ENCODE measurements at places on chromosomes 4 and X.

- DNase-seq, result no peak
Measured at GRCh38 chrX:24877854-24878650, 137.7 kb downstream of the ARX start.

DNA sequence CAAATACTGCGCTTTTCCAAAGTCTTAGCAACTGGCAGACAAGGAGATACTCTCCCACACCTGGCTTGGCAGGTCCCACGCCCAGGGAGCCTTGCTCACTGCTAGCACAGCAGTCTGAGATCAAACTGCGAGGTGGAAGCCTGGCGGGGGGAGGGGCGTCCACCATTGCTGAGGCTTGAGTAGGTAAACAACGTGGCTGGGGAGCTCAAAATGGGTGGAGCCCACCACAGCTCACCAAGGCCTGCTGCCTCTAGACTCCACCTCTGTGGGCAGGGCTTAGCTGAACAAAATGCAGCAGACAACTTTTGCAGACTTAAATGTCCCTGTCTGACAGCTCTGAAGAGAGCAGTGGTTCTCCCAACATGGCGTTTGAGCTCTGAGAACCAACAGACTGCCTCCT, 23.0 kb upstream of the NFKB1 start:
- no peak for DNase-seq

DNA sequence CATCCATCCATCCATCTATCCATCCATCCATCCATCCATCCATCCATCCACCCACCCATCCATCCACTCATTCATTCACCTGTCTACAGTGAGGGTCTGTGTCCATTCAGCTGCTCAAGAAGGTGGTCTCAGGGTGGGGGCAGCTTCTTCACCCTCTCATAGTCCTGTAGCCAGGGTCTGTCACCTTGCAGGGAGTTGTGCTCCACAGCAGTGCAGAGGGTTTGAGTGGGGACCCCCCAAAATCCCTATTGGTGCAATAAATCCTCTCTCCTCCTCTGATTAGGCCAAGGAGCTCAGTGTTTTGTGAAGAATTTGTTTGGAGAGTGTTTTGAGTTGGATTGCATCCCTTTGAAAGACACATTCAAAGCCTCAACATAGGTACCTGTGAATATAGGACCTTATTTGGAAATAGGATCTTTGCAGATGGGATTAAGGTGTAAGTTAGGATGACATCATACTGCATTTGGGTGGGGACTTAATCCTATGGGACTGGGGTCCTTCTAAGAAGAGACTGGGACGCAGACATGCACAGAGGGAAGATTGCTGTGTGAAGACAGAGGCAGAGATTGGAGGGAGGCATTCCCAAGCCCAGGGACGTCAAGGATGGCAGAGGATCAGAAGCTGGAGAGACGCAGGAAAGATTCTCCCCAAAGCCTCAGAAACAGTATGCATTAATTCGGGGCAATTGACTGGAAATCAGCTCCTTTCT, 12.0 kb downstream of the P2RY8 start:
- no peak for DNase-seq

- no peak for DNase-seq
Measured at GRCh38 chrX:48792219-48792618, 5.8 kb downstream of the GATA1 start.

- DNase-seq, result peak; percentile 33
Measured at GRCh38 chr4:52665592-52665991, 6.5 kb upstream of the USP46 start.

- no peak for DNase-seq
Measured at GRCh38 chr4:114286262-114286810, 306.9 kb upstream of the ARSJ start.

- DNase-seq, result no peak
Measured at GRCh38 chr4:138248058-138248457, 5.9 kb upstream of the SLC7A11 start.

DNA sequence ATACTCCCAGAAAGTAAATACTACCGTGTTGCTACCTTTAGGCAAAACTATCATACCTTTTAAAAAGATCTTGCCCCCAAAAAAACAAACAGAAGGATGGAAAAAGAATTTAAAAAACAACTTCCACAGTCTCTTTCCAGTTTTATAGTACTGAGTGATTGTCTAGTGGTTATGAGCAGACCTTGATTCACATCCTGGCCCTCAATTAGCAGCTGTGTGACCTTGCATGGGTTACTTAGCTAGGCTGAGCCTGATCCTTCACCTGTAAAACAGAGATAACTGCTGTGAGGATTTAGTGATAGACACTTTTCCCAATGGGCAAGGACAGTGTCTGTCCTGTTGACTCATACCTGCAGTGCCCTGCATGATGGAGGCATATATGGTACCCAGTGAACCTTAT, 49.0 kb downstream of the SMAD1 start:
- DNase-seq, result no peak

- no peak for DNase-seq
Measured at GRCh38 chr4:135204311-135204710, 1002.7 kb upstream of the PABPC4L start.

DNA sequence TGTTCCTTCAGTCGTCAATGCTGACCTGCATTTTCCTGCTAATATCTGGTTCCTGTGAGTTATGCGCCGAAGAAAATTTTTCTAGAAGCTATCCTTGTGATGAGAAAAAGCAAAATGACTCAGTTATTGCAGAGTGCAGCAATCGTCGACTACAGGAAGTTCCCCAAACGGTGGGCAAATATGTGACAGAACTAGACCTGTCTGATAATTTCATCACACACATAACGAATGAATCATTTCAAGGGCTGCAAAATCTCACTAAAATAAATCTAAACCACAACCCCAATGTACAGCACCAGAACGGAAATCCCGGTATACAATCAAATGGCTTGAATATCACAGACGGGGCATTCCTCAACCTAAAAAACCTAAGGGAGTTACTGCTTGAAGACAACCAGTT, 12.6 kb downstream of the TLR8 start:
- DNase-seq, result peak; percentile 15

GRCh38 chr4:171849686-171850222, 36.5 kb downstream of the GALNTL6 start:
- no peak for DNase-seq

- DNase-seq, result no peak
Measured at GRCh38 chrX:12447448-12448064, 309.3 kb downstream of the FRMPD4 start.

DNA sequence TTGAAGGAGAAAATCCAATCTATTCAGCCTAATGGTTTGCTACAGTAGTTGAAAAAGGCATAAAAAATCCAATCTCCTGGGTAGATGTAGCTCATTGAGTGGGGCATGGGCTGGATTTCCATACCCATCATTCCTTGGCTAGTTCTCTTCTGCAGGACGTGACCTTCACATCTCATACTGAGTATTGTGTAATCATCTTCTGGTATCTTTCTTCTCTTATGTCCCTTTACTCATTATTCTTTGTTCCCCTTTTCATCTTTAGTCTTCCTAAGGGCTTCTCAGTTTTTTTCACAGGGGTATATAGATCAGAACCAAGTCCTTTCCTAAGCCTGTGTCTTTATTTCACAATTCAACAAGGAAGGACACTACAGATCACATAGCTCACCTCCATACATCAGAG, 727.6 kb upstream of the MAGEB2 start:
- no peak for DNase-seq

- no peak for DNase-seq
Measured at GRCh38 chr4:72582853-72583252, 13.8 kb upstream of the ADAMTS3 start.

DNA sequence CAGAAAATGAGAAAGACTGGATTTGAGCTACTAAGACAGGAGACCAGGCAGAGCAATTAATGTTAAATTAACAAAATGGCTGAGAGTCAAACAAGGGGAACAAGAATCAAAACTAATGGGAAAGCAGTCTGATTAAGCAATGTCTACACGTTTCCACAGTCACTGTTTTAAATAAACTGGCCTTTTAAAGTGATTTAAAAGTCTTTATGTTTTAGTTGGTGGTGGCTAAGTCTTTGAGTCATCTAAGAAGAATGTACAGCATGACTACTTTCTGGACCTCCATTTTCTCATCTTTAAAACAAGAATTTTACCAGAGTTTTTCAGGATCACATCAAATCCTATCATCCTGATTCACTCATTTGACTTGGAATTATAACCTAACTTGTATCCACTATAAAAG, 233.8 kb downstream of the ENOX2 start:
- no peak for DNase-seq

GRCh38 chr4:125677665-125678307, 363.0 kb downstream of the FAT4 start:
- DNase-seq, result no peak

- DNase-seq, result no peak
Measured at GRCh38 chr4:38738940-38739803, 43.6 kb downstream of the TLR10 start.

- no peak for DNase-seq
Measured at GRCh38 chrX:55357236-55357635, 92.5 kb upstream of the PAGE3 start.

DNA sequence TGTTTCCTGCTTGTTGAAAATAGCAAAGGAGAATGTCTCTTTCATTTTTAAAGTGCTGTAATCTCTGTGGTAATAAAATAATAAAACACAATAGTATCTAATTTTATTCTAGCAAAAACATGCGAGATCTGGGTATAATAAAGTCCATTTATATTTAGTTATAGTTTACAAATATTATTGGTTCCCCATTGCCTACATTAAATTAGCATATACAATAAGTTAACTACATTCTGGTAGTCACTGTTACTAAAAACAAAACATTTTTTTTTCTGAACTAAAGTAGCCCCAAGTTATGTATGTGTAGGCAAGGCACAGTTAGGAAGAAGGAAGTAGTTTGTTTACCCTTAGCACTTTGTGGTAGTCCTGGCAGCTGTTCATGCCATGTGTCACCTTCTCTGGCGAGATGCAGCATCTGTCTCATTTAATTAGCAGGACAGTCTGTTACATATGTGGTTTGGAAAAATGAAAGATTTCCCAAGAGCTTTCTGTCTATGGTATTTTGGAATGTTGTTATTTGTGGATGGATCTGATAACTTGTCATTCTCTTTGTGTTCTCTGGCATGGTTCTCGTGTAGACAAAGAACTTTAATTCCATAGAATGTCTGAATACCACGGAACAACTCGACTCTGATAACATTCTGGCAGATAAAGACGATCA, 231.3 kb upstream of the PITX2 start:
- no peak for DNase-seq

DNA sequence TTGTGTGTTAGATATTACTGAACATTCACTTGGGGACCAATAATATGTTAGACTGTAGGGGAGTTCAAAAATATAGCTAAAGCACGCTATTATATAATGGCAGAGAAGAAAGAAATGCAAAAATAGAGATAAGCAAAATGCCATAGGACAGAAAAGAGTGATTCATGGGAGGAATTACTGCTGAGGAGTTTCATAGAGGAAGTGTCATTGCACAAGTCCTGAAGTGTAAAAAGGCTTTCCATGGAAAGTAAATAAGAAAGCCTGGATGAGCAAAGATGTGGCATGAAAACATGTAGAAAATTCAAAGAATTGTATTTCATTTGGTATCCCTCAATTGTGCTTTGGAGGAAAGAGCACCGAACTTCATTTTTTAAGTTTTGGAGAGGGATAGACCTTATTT, 14.5 kb downstream of the HMGB2 start:
- DNase-seq, result no peak

DNA sequence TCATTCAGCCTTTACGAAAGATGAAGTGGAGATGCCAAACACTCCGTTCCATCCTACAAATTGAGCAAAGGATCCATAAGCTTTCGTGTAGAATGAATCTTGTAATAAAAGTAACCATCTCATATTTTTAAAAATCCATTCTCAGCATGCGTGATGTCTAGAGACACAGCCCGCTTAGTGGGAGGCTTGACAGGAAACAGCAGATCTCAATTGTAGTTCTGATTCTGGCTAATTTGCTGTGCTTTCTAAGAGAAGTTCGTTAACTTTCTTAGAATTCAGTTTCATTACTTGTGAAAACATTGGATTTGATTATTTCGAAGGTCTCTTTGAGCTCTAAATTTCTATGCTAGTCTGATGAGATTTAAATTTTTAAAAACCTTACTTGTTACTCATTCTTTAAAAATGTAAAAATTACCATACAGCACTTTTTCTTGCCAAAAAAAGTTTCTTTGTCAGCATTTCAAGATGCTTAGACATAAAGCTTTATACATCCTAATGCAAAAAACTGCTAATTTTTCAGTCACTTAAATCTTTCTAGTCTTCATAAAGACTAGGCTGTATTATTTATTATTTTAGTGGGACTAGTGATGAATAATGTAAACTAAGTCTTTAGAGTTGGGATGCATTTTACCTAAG, 66.9 kb upstream of the NEIL3 start:
- DNase-seq, result no peak

- no peak for DNase-seq
Measured at GRCh38 chr4:101801958-101802357, 11.4 kb downstream of the BANK1 start.

- no peak for DNase-seq
Measured at GRCh38 chrX:44669626-44670025, 127.0 kb upstream of the FUNDC1 start.

DNA sequence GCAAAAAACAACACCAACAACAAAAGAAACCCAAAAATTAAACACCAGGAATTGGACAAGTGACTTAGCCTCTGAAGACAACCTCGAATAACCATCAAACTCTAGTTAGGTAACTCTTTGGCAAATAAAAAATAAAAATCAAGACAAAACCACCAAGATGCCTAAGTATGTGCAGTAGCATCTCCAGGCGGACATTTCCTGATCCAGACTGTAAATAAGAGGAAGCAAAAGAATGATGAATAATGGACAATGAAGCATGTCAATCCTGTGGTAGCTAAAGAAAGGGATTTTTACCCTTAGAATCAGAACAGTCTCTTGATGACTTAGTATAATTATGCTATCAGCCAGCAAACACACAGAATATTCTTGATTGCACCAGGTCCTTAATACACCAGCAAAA, 276.7 kb upstream of the DIAPH2 start:
- no peak for DNase-seq

GRCh38 chr4:84878546-84878945, 87.9 kb downstream of the WDFY3 start:
- DNase-seq, result no peak

- DNase-seq, result no peak
Measured at GRCh38 chr4:22593933-22594332, 78.1 kb upstream of the ADGRA3 start.

- DNase-seq, result no peak
Measured at GRCh38 chrX:17032351-17032750, 85.9 kb downstream of the REPS2 start.

DNA sequence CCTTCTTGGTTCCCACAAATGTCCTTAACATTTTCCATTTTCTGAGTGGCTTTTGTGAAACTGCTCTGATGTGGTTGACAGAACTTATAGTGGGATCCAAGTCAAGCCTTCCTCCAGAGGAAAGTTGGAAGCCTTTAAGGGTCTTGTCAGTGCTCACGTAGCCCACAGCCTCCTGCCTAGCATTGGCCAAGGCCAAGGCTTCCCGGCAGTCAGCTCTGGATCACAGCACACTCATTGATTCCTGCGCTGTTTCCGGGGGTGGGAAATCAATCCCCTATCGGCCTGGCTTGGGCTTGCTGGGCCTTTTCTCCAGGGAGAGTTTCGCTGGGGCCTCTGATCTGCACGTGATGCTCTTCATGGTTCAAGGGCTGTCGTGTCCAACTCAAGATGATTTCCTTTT, 76.1 kb downstream of the SLC9A6 start:
- DNase-seq, result no peak

- DNase-seq, result no peak
Measured at GRCh38 chr4:3360777-3361176, 68.0 kb downstream of the RGS12 start.

Data from T-helper 2 cell (primary cell).